CD8-positive, alpha-beta memory T cell (primary cell): ENCODE measurements at places on chromosomes 3 and 15. TPM values are rescaled to one million over a fixed set of nuclear protein-coding genes. Genes with fewer than 3 reads are reported as not detected.

Gene MB21D2
- 1.1 TPM for total RNA-seq

Gene CASR
- total RNA-seq: not detected

Gene GABRA5
- not detected for total RNA-seq

Gene CD86
- total RNA-seq: 0.95 TPM

DNA sequence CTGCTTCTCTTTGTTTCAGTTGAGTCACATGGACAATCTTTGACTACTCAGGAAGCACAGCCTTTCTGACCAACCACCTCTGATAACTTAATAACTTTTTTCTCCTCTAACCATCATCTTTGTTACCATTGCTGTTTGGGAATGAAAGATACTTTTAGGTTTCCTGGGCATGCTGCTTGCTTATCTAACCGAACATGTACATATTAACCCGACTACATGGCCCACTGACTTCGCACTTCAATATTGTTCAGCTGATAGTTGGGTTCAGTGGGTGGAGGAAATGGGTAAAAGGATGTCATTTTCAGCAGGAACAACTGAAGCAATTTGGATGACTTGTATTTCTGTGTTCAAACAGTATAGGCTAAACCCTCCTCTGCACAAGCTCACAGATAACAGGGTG, 214.3 kb downstream of the SQOR start:
- no peak for DNase-seq

DNA sequence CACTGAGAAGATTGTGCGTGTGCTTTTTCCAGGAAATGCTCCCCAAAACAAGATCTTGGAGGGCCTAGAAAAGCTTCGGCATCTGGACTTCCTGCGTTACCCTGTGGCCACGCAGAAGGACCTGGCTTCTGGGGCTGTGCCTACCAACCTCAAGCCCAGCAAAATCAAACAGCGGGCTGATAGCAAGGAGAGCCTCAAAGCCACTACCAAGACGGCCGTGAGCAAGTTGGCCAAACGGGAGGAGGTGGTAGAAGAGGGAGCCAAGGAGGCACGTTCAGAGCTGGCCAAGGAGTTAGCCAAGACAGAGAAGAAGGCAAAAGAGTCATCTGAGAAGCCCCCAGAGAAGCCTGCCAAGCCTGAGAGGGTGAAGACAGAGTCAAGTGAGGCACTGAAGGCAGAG, 4.8 kb downstream of the MAP1A start:
- DNase-seq: no peak

- no peak for DNase-seq
Measured at GRCh38 chr3:120145542-120146285, 51.5 kb upstream of the GSK3B start.

DNA sequence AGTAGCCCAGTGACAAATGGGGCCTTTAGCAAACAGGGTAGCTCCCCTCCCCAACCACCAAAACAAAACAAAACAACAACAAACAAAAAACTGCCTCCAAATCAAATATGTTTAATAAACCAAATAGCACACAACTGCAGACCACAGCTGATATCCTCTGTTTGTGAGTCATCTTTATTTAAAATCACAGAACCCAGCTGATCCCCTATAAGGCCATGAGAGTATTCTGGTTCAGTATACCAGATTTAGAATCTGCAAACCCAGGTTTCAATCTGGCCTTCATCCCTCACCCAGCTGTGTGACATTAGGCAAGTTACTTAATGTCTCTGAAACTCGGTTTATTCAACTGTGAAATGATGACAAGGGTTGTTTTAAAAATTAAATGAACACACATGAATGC, 124.5 kb downstream of the SUCLG2 start:
- no peak for DNase-seq

- DNase-seq: no peak
Measured at GRCh38 chr15:101398247-101398646, 91.3 kb downstream of the PCSK6 start.

DNA sequence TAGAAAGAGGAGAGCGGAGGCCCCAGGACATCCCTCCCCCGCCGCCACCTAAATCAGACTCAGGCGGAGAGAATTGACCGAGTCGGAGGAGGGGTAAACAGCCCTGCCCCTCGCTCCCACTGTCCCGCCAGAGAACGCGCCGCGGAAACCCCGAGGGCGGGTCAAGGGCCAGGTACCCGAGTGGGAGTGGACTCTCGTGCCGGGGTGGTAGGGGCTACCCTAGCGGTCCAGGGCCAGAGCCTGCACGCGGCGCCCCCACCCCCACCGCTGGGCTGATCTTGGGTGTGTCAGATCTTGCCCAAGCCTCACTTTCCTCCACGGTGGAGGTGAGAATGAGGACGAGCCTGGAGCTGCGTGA, 19.0 kb downstream of the SPATA12 start:
- no peak for DNase-seq

DNA sequence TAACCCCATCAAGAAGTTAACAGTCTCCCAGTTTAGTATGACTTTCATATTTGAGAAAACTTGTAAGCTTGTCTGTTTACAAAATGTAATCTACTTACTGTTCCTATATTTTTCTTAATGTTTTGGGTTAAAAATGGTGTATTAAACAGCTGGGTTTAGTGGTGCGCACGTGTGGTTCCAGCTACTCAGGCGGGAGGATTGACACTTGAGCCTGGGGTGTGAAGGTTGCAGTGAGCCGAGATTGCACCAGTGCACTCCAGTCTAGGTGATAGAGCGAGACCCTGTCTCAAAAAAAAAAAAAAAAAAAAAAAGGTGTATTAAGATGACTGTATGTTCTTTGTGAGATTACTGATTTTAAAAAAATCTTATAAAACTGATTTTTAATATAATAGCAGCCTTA, 69.3 kb downstream of the BBX start:
- no peak for DNase-seq

- no peak for DNase-seq
Measured at GRCh38 chr15:85456798-85457197, 76.4 kb downstream of the AKAP13 start.

GRCh38 chr3:89275001-89275400, 167.6 kb downstream of the EPHA3 start:
- no peak for DNase-seq

DNA sequence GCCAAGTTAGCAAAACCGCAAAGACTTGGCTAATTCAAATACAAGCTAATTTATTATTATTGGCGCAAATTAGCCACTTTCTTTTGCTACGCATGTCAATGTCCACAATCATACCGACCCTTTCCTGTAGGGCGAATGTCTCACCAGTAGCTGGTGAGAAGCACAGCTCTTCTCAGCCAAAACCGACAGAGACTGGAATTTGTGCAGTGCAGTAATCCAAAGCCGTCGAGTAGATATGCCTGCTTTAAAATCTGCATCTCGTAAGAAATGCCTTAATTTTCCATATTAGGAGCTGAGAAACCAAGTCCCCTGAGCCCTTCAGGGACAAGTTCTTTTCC, 614 bp upstream of the MINDY2 start:
- DNase-seq: no peak

DNA sequence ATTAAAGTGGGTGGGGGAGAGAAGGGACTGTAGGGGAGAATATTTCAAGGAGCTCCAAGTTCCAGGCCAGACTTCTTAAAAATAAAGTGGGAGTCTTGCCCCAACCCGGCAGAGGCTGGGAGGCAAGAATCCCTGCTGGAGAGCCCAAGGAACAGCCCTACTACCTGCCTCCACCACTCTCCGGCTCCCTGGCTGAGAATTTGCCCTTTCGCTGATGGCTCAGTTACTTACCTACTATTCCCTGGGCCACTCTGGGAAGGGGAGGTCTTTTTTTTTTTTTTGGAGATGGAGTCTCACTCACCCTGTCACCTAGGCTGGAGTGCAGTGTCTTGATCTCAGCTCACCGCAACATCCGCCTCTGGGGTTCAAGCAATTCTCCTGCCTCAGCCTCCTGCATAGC, 15.5 kb downstream of the MYL3 start:
- DNase-seq: no peak

DNA sequence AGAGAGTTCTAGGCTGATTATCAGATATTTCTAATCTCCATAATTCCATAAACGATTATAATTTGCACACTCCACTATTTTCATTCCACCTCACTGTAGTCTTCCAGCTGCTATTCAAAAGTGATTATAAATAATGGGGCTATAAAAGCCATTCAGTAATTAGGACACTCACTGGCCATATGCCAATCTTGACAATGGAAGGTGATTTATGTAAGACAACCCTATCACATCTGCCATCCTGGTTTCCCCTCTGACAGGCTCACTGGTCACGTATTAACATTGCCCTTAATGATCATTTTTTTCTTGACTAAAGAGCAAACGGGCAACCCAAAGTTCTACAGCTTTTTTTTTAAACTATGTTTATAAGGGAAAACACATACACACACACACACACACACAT, 402.4 kb downstream of the MAGI1 start:
- DNase-seq: no peak
